GM12878 (cell line): ENCODE measurements at places on chromosomes 2 and 18. TPM values are rescaled to one million over a fixed set of nuclear protein-coding genes. Genes with fewer than 3 reads are reported as not detected.

C2orf72 gene
- polyA plus RNA-seq = not detected in 2 replicates

SMCHD1 gene
- 11.6 and 17.5 TPM in 2 replicates for polyA plus RNA-seq

DPP4 gene
- polyA plus RNA-seq = 9.0 and 9.9 TPM in 2 replicates

SOWAHC gene
- polyA plus RNA-seq = 1.4 and 1.6 TPM in 2 replicates

LIMS2 gene
- 0.14 and 0.64 TPM in 2 replicates for polyA plus RNA-seq

DNA sequence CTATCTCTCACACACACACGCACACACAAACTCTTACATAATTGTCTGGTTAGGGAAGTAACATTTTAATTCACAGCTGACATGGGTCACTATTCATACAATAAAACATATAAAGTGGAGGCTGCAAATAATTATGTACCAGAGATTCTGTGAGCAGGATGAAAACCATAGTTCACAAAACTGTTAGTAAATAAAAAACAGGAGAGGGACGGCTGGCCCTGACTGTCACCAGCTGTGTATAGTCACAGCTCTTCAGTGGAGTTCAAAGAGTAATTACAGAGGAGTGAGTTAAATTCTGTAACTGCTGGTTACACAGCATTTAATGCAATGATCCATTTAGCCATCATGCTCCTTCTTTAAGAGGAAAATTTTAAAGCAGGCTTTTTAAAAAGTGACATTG, 76.9 kb downstream of the NRXN1 start:
- DNase-seq = no peak

DNA sequence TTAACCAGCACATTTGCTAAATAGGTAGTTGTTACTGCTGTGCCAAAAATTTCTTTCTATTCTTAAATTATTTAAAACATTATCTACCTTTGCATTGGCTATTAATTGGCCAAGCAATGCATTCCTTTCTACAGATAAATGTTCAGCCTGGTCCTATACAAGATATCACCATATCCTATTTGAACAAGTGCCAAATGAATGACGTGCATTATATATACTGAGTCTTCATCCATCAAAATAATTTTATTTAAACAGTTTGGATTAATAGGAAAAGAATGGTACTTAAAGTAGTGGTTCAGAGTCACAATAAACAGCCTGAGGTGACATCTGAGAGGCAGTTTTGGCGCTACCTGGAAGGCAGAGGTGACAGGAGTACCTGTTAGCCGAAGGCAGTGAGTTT, 230.1 kb upstream of the EPAS1 start:
- no peak for DNase-seq

DNA sequence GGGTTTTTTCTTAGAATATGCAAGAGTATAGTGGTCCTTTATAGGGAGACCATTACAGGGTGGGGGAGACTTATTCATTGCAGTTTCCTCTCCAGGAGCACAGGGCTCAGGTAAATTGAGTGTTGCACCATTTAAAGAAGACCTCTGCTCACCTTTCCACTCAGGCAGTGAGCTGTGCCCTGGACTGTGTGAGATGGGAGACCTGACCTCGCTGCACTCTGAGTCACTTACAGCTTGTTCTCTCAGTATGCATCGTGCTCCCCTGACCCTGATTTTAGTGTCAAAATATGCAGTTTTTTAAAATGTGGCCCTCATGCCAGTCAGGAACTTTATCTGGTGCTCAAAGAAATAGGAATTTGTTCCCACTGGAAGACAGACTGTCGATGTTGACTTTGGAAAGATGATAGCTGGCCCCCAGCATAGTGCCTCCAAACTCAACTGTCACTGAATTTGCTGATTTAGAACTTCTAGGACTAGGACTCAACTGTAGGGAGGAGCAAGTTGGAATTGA, 146.7 kb upstream of the EPAS1 start:
- no peak for DNase-seq

- DNase-seq = no peak
Observed at GRCh38 chr2:104321796-104322349, 532.0 kb upstream of the POU3F3 start.

DNA sequence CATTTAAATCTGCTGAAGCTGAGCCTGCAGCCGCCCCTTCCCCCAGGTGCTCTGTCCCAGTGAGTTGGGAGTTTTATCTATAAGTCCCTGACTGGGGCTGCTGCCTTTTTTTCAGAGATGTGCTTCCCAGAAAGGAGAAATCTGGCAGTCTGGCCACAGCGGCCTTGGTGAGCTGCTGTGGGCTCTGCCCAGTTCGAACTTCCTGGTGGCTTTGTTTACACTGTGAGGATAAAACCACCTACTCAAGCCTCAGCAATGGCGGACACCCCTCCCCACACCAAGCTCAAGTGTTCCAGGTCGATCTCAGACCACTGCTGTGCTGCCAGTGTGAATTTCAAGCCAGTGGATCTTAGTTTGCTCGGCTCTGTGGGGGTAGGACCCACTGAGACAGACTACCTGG, 97.3 kb downstream of the ACAA2 start:
- no peak for DNase-seq

- no peak for DNase-seq
Observed at GRCh38 chr2:122363885-122364284, 608.4 kb downstream of the TSN start.

- no peak for DNase-seq
Observed at GRCh38 chr2:65044097-65044735, 12.0 kb upstream of the CEP68 start.

- DNase-seq = no peak
Observed at GRCh38 chr2:47253447-47253846, 98.3 kb upstream of the STPG4 start.

DNA sequence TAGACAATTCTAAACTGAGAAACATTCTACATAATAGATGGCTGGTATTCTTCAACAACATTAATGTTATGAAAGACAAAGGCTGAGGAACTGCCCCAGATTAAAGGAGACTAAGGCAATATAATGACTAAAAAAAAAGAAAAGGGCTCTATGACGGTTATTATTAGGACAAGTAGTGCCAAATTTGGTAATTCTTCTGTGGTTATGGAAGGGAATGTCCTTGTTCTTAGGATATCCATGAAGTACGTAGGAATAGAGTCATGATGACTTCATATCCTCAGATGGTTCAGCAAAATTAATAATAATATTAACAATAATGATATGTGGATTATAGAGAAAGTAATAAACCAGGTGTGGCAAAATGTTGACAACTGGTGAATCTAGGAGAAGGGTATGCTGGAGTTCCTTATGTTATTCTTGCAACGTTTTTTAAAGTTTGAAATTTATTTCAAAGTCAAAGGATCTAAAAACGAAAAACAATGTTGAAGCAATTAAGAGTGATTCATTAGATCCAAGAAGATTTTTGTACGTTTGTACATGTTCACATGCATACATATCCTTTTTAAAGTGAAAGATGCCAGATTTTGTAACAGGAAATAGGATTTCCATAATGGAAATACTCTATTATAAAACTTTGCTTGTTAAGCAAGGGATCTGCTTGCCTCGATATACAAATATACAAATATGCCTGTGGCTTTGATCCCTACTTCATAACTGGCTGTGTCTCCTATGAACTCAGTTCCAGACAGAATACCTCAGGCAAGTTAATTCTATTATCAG, 27.7 kb upstream of the STRN start:
- DNase-seq = no peak

DNA sequence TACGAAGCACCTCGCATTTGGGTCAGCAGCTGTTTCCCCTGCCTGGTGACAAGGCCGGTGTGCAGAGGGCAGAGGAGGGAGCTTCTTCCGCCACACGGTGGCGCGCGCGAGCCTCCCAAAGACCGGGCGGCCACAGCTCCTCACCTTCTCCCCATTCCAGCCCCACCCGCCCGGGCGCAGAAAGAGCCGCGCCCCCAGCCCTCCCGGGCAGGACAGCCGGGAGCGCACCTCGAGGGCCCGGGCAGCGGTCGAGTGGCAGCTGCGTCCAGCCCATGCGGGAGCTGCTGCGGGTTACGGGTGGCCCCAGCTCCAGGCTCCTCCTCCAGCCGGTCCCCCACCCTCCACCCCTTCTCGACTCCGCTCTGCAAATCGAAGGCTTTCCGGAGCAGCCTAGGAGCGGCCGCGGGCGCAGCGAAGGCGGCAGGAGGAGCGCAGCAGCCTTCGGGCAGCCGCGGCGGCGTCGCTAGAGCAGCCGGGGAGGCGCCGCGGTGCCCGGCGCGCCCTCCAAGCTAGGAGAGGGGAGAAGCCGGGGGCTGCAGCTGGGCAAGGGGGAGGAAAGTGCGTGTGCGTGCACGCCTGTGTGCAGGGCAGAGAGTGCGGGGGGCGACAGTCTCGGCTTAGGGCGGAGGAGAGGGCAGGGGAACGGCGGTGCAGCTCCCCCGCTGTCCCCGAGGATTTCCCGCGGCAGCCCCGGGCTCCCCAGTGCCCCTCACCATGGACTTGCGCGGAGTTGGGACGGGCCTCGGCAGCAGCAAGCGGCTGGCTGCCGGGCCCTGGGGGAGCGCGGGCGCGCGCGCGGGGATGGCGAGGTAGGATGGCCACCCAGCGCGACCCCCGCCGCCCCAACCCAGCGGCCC, at the start of gene CCDC85A:
CCDC85A (plus strand) TSS at position 348 of the 857 bp plus-strand sequence. CDS start 635 bp downstream, outside the sequence.
- DNase-seq = no peak

- DNase-seq = no peak
Observed at GRCh38 chr2:144469798-144470197, 50.1 kb downstream of the ZEB2 start.

GRCh38 chr2:39636306-39636705, 29.4 kb upstream of the TMEM178A start:
- no peak for DNase-seq

- DNase-seq = no peak
Observed at GRCh38 chr2:100320547-100321178, 1.6 kb downstream of the LONRF2 start.

DNA sequence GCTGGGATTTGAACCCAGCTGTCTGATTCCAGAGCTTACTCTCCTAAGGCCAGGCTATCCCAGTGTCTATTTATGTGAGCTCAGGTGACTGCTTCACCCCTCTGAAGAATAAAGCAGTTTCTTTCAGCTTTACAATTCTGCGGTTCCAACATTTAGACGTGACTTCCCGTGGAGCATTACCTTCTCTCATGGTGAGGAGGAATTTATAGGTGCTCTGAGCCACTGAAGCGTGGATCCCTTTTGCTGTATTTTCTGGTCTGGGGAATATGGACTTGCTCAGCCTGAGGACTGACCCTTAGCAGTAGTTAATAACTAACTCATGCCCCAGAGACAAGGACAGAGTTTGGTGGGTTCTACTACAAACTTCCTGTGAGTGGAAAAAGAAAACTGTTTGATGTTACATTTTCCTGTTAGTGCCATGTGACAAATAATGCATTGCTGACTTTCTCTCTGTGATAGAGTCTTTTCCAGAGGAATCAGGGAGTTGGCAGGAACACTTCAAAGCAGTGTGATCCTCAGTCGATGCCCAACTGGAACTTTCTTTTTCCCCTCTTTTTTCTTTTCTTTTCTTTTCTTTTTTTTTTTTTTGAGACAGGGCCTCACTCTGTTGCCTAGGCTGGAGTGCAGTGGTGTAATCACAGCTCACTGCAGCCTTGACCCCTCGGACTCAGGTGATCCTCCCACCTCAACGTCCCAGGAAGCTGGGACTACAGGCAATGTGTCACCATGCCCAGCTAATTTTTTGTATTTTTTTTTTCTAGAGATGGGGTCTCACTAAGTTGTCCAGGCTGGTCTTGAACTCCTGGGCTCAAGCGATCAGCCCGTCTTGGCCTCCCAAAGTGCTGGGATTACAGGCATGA, 21.9 kb downstream of the CASP10 start:
- no peak for DNase-seq

- no peak for DNase-seq
Observed at GRCh38 chr2:118032169-118033013, 18.5 kb upstream of the CCDC93 start.

DNA sequence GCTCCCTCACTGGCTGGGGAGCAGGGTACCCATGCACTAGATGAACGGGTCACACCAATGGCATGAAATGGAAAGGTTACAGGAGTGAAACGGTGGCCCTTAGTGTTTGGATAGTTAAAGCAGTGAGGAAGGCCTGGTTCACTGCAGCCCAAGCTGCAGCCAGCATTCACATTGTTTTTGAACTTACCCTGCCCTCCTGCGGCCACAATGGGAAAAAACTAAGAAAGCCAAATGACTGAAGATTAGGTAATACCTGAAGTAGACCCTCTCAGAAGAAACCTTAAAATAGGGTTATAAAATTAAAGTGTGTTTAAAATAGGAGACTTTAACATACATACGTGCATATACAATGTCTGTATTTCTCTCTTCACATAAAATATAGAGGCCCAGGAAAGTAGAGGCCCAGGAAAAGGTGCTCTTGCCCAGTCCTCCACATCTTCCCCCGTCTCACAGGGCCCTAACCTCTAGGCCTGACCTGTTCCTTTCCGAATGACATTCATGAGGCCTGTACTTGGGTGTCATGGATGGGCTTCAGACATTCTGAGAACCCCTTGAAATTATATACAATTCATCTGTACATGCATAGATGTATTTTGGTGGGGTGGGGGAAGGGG, 33.3 kb downstream of the DOK1 start:
- DNase-seq = no peak

DNA sequence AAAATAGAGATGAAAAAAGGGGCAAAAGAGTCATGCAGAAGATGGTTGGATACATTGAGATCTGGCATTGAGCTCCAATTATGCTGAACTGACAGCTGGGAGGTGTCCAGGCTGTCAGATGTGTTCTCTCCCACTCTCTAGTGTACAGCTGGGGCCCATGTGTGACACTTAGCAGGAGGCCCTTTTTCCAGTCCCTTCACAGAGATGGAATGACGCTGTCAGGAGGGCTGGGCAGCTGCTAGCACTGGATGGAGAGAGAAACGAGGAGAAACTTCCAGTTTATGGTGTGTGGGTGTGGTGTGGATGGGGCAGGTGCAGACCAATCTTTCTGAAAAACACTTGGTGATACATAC, 437.7 kb upstream of the HS6ST1 start:
- DNase-seq = no peak

DNA sequence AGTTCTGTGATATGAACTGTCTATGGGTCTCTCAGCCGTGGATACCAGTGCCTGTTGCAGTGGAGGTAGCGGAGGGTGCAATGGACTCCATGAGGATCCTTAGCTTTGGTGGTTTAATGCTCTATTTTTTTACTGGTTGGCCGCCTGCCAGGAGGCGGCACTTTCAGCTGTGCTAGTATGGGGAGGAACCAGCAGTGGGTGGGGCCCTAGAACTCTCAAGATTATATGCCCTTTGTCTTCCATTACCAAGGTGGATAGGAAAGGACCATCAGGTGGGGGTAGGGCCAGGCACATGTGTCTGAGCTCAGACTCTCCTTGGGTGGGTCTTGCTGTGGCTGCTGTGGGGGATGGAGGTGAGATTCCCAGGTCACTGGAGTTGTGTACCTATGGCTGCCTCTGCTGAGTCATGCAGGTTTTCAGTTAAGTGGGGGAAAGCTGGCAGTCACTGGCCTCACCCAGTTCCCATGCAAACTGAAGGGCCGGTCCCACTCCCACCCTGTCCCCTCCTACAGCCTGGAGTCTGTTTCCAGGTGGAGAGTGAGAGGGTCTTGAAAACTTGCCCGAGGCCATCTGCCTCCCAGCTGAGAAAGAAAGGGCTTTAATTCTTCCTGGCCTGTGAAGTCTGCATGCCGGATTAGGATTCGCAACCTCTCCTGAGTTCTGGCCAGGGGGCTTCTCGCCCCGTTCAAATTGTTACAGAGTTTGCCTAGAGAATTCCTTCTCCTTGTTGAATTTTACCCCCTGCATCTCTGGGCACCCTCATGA, 14.5 kb downstream of the KCNS3 start:
- no peak for DNase-seq
